ENCODE measurements at places on chromosomes 7 and 10.

DNA sequence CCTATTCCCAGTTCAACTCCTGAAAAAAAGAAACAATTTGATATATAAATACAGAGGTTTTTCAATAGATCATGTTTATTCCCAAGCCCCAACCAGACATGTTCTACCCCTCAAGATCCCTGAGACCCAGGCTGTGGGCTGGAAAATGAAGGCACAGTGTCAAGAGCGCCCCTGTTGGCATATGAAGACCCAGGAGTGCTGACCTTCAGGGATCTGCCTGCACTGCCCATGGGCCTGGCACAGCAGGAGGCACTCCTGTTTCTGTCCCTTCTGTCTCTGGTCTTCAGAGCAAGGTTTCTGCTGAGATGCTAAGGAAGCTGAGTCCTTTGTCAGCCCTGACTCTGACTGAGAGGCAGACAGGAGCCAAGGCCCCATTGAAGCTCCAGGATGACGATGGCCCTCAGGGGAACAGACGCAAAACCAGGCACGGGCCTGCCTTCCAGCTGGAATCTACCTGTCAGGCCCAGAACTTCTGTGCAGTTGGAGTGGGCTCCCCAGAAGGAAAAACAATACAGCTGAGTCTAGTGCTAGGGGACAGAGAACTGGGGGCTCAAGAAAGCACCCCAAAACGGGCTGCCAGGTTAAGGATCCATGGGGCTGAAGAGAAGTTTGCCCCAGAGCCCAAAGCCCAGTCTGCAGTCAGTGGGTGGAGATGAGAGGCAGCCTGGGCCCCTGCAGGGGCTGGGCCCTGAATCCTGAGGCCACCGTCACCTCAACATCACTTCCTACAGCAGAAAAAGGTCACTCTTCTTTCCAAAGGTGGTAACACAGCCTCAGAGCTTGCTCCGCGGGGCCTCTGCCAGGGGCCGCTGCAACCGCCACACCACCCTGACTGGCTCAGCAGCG, 6.7 kb upstream of the AIFM2 start:
- DNase-seq, result no peak

GRCh38 chr7:92793656-92794205, 42.6 kb downstream of the CDK6 start:
- no peak for DNase-seq

DNA sequence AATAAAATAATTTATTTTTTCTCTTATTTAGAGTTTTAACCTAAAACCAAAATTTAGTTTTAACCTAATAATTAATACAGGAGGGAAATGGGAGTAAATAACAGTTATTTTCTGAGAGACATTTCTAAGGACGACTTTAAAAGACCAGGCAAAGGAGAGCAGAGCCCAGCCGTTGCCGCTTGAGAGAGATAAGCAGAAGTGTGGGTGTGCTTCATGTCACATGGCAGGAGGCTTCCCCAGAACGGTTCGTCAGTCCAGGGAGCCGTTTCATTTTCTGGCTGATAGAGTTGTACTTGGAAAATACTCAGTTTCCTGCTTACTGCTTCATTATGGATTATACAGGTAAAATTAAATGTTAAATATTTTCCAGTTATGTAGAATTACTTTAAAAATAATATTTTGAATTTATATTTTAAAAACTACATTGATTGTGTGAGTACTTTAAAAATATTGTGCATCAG, 61.4 kb downstream of the ST7 start:
- no peak for DNase-seq

GRCh38 chr10:68367121-68367520, 34.4 kb upstream of the PBLD start:
- no peak for DNase-seq

DNA sequence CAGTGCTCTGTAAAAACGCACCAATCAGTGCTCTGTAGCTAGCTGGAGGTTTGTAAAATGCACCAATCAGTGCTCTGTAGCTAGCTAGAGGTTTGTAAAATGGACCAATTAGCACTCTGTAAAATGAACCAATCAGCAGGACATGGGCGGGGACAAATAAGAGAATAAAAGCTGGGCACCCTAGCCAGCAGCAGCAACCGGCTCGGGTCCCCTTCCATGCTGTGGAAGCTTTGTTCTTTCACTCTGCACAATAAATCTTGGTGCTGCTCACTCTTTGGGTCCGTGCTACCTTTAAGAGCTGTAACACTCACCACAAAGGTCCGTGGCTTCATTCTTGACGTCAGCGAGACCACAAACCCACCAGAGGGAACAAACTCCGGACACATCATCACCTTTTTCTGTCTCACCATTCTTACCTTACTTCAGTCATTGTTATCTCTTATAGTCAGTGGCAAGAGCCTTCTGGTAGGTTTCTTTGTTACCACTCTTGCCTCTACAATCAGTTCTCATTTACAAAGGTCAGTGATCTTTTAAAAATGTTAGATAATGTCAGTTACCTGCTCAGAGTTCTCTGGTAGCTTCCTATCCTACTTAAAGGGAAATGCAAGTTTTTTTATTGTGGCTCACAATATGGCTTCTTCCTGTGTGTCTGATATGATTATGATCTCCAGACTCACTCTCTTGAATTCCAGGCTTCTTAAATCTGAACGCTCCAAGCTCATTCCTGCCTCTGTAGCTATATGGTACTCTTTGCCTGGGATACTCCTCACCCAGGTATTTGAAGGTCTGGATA, 4.5 kb downstream of the STAM start:
- no peak for DNase-seq

- no peak for DNase-seq
Observed at GRCh38 chr7:129728875-129729467, 117.5 kb downstream of the NRF1 start.

- DNase-seq, result no peak
Observed at GRCh38 chr10:71073451-71074175, 138.8 kb upstream of the UNC5B start.

GRCh38 chr10:12420530-12421120, 71.3 kb downstream of the CAMK1D start:
- DNase-seq, result no peak

DNA sequence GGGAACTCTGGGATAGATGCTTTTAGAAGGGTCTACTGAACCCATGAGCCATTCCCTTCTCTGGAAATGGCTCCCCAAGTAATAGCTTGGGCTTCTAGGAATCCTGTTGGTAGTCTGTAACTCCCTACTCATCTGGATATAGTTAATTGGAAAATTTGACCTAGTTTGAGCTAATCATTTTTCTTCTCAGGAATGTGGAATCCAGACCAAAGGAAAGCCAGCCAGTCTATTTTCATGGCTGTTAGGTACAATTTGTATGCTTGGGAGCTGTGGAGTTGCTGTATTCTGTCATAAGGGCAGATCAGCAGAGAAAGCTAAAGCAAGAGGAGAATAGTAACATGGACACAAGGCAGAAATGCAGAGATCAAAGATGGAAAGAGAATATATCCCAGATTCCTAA, 71.6 kb upstream of the C1GALT1 start:
- no peak for DNase-seq

GRCh38 chr10:97914837-97915211, 65.2 kb downstream of the GOLGA7B start:
- peak; percentile 73 for DNase-seq

- no peak for DNase-seq
Observed at GRCh38 chr10:102781921-102782557, 38.3 kb downstream of the WBP1L start.

GRCh38 chr7:1151156-1151555, 8.8 kb downstream of the ZFAND2A start:
- DNase-seq, result no peak

- no peak for DNase-seq
Observed at GRCh38 chr10:116589926-116590325, 833 bp upstream of the PNLIPRP1 start.

DNA sequence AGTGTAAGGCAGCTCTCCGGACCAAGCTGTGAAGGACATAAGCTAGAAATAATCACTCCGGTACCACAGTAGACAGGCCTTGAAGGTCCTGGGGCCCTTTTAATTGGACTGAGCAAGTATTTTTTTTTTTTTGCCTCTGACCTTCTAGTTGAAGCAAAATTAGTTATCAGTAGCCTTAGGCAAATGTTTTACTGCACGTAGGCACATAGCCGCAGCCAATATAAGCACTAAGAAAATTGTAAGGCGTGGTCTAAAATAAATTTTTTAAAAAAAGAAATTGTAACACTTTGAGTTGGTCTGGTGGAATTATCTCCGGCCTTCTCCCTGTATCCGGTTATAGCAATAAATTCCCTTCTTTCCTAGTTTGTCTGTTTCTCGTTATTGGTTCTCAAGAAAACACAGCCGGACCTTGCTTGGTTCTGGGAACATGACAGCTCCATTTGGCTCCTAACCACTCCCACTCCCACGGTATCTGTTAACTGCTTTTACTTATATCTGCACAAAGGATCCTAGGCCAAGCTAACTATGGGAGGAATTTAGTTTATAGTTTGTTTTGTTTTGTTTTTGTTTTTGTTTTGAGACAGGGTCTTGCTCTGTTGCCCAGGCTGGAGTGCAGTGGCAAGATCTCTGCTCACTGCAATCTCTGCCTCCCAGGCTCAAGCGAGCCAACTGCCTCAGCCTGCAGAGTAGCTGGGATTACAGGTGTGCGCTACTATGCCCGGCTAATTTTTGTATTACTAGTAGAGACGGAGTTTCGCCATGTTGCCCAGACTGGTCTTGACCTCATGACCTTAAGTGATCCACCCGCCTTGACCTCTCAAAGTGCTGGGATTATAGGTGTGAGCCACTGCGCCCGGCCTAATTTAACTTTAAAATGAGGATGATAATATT, 124.4 kb upstream of the KIF5B start:
- DNase-seq, result no peak

GRCh38 chr7:157875230-157876179, 538.7 kb downstream of the DNAJB6 start:
- peak; percentile 27 for DNase-seq

DNA sequence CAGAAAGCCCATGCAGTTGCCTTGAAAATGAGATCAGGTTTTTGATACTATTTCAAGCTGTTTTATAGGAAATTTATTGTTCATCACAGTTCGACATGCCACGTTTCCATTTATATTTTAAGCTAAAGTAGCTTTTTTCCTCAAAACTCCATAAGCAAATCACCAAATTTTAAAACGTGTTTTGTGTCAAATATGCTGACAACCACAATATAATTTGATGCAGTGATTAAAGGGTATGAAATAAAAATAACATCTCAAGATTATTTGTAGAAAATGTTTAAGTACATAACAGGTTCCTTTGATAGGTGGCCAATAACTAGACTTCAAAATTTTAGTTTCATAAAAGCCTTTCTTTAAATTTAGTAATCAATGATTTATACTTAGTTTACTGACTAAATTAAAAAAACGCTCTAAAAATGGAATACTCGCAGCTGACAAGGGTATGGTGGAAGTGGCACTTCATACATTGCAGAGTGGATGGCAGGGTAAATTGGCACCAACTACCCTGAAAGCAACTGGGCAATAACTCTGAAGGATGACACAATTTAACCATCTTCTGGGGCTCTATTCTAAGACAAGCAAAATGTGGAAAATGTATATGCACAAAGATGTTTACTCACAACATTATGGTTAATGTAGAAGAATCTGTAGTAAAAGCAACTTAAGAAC, 481.6 kb downstream of the TNS3 start:
- DNase-seq, result no peak

DNA sequence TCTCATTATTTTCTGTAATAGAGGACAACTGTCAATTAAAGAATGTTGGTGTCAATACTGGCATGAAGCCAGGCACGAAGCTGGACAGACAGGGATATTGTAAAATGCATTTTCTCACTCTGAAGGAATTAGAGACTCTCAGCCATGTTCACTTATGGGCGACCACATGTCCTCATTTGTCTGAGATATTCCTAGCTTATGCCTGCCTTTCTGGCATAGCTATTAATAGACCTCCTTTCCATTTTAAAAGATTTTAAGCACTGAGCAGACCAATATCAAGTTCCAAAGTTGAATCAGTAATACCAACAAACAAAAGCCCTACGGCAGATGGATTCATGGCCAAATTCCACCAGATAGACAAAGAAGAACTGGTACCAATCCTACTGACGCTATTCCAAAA, 589.9 kb downstream of the GRM8 start:
- no peak for DNase-seq

- DNase-seq, result no peak
Observed at GRCh38 chr7:31919678-31920369, 150.4 kb downstream of the PDE1C start.

GRCh38 chr10:86945361-86946212, 11.8 kb downstream of the MMRN2 start:
- no peak for DNase-seq

GRCh38 chr7:103821092-103821491, 168.4 kb downstream of the RELN start:
- DNase-seq, result no peak

GRCh38 chr7:97021747-97022490, 2.7 kb downstream of the DLX5 start:
- no peak for DNase-seq

GRCh38 chr10:72243822-72244437, 27.9 kb upstream of the ASCC1 start:
- no peak for DNase-seq

DNA sequence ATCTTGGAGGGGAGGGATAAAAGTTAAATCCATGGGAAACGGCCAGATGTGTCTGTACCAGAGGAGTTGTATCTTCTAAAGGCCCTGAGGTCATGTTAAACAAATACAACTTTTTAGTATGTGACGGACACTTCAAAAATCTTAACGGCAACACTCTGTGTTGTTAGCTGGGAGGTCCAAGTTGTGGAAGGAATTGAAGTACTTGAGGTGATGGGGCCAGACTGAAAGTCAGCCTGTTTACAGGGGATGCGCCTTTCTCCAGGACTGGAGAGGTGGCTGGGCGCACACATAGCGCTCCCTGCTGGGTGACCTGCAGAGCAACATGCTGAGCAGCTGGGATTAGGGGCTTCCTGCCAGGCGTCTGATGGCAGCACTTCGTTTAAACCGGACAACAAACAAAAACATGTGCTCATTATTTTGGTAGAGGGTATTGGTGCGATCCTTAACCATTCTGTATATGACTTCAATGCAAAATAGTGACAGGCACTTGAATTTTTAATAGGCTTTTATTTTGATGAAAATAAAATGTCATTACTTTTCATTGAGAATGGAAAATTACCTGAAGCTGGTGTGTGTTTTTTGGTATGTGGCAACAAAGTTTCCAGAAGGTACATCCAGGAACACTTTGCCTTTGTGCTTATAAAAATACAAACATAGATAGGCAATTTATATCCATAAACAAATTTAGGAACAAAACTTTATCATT, 198.2 kb downstream of the MLLT10 start:
- no peak for DNase-seq

- no peak for DNase-seq
Observed at GRCh38 chr10:13743101-13743693, 156.4 kb downstream of the PRPF18 start.

- DNase-seq, result no peak
Observed at GRCh38 chr7:113460067-113460466, 341.7 kb upstream of the SMIM30 start.
